Effector memory CD8-positive, alpha-beta T cell (primary cell): ENCODE measurements at places on chromosomes 12 and 14.

DNA sequence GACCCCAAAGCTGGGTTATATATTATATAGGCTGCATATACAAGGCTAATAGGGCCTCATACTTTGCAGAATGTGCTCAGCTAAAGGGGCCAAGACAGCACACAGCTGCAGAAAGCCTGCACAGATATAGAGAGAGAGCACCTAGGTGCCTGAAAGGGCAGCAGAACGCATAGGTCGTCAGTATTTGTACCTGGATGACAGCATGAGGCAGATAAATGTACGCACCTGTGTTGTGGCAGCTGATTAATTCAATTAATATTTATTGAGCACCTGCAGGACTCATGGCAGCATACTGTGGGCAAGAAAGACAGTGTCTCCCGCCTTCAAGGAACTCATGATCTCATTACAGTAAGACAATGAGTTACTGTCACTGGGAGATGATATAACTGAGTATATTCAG is 33.4 kb downstream of the SPTB start:
- no peak for DNase-seq

- DNase-seq = no peak
Observed at GRCh38 chr12:51625370-51625769, 34.3 kb downstream of the SCN8A start.

GRCh38 chr12:32462908-32463307 is 63.5 kb downstream of the FGD4 start:
- DNase-seq = no peak

- DNase-seq = no peak
Observed at GRCh38 chr12:104498211-104498801, 41.6 kb downstream of the CHST11 start.

DNA sequence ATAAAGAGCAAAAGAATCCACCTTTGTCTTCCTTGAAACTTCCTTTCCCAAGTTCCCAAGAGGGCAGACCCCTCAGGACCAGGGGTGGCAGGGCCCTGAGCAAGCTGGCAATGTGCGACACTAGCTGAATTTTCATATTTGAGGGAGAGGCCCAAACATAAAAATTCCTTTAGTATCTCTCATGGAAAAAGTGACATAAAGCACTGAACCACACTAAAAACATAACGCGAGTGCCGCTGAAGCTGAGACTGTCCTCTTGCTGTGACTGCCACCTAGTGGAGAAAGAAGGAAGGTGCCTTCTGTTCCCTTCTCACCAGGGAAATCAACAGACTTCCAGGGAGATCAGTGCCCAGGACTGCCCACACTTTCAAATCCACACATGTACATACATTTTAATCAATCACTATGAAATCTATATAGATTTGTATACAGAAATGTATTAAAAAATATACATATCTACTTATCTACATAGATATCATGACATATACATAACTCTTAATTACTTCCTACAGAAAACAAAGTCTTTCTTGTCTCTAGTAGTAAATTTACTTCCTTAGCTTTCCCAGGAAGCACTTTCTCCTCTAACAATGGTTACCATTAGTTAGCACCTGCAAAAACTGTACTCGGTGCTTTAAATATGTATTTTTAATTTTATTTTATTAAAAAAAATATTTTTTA is 53.8 kb downstream of the SSH1 start:
- peak; percentile 69 for DNase-seq

DNA sequence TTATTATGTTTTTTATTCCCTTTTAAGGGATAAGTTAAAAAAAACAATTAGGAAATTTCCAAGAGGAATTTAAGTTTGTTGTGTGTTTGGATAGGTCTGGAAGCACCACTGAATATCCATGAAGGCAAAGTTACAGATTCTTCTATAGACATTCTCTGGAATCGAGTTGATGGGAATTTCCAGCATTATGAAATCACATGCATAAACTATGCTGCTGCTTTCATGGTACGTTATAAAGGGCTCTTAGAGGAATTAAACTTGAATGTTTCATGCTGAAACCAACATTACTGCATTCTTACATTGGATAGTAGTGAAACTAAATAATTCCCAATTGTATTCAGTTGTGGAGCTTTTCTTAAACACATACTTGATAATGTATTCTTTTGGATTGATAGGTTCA is 21.5 kb upstream of the PTPRQ start:
- DNase-seq = no peak

- no peak for DNase-seq
Observed at GRCh38 chr12:123886258-123886657, 86.4 kb downstream of the CCDC92 start.

GRCh38 chr14:68554231-68554630 is 238.6 kb downstream of the ZFP36L1 start:
- DNase-seq = no peak

- DNase-seq = no peak
Observed at GRCh38 chr12:3795492-3796133, 42.7 kb upstream of the CRACR2A start.

DNA sequence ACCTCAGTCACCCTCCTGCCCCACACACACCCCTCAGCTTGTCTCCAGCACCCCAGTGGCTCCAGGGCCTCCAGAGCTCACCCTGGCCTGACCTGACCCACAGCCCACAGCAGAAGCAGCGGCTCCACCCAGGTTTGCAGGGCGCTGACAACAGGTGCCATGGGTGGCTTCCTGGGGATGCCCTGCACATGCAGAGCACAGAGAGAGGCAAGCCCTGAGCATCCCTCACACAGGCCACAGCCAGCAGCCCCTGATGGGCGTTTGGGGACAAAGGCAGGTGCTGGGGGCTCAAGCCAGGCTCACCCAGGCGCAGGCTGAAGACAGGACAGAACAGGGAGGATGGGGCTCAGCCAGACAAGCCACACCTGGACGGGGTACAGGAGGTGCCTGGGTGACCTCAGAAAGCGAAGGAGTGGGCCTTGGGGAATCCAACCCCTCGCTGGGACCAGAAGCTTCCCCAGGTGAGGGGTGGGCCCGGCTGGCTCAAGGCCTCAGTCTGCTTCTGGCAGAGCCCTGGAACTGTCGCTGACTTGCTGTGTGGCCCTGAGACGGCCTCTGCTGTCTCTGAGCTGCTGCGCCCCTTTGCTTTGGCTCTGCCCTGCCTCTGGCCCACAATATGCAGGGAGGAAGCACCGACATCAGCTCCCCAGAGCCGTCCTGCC is 10.6 kb downstream of the ARL6IP4 start:
- DNase-seq = no peak

GRCh38 chr12:95882080-95882479 is 23.3 kb downstream of the SNRPF start:
- DNase-seq = no peak

GRCh38 chr12:29990971-29991370 is 207.2 kb upstream of the TMTC1 start:
- no peak for DNase-seq

- DNase-seq = no peak
Observed at GRCh38 chr12:8087666-8088065, 5.6 kb downstream of the NECAP1 start.

DNA sequence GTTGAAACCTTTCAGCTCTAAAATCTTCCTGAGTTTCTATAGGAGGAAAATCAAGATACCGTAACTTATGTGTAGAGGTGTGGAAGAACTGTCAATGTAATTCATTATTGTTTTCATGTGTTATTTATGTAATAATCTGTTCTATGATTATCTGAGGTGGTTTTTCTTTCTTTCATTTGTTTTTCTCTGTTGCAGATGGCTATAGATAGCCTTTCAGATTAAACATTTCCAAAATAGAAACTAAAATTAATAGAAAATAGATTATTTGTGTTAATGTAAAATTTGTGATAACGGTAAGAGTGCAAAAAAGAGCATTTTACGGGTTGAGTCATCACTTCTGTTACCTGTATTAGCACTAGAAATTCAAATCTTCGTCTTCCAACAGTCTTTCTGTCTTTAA is 128.8 kb downstream of the SYNE2 start:
- no peak for DNase-seq

DNA sequence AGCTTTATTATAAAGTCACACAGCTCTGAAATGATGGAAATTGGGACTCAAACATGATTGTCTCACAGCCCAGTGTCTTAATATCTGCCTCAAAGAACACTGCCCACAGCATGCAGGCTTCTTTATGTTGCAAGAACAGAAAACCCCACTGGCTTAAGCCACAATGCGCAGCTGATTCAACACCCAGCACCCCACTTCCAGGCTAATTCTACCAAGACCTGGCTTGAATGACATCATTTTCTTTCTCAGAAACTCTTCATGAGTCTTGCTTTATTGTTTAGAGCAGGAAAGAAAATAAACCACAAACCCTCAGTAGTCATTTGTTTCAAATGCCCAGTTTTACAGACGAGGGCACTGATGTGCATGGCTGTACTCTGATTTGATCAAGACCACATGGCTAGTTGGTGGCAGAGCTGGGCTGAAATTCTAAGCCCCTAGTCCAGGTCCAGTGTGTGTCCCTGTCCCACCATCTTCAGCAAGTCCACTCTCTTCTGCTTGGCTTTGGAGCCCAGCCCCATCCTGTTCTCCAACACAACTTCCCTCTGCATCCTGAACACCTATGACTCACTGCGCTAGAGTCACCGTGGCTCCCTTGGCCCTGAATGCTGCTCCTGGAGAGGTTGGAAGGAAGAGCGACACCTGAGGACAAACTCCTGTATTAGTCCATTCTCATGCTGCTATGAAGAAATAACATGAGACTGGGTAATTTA is 50.3 kb upstream of the SRSF5 start:
- peak; percentile 54 for DNase-seq

- peak; percentile 48 for DNase-seq
Observed at GRCh38 chr12:47721431-47721973, 3.8 kb downstream of the ENDOU start.

GRCh38 chr14:57485635-57486034 is 8.0 kb downstream of the CCDC198 start:
- no peak for DNase-seq

DNA sequence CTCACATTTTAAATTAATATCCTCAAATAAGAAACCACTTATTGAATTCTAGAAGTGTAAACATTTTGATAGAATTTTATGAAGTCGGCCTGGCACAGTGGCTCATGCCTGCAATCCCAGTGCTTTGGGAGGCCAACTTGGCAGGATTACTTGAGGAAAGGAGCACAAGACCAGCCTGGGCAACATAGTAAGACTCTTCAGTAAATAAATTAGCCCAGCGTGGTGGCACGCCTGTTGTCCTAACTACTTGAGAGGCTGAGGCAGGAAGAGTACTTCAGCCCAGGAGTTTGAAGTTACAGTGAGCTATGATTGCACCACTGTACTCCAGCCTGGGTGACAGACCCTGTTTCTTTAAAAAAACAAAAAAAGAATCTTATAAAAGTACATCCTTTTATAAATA is 8.9 kb upstream of the ZNF410 start:
- no peak for DNase-seq

DNA sequence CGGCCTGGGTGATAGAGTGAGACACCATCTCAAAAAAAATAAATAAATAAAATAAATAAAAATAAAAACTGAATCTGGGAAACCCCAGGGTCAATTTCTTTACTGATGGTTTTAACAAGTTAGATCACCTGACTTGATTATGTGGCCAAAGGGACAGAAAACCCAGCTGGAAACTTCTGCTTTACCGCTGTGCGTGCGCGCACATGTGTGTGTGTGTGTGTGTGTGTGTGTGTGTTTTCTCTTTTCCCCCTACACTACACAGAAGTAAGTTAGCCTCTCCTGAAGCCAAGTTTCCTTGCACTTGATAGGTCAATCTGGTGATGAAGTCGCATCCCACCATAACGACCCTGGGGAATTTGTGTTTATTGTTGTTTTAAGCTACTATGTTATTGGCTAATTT is 105.3 kb upstream of the AMN1 start:
- DNase-seq = no peak

GRCh38 chr12:108060067-108060466 is 69.0 kb upstream of the WSCD2 start:
- DNase-seq = no peak

DNA sequence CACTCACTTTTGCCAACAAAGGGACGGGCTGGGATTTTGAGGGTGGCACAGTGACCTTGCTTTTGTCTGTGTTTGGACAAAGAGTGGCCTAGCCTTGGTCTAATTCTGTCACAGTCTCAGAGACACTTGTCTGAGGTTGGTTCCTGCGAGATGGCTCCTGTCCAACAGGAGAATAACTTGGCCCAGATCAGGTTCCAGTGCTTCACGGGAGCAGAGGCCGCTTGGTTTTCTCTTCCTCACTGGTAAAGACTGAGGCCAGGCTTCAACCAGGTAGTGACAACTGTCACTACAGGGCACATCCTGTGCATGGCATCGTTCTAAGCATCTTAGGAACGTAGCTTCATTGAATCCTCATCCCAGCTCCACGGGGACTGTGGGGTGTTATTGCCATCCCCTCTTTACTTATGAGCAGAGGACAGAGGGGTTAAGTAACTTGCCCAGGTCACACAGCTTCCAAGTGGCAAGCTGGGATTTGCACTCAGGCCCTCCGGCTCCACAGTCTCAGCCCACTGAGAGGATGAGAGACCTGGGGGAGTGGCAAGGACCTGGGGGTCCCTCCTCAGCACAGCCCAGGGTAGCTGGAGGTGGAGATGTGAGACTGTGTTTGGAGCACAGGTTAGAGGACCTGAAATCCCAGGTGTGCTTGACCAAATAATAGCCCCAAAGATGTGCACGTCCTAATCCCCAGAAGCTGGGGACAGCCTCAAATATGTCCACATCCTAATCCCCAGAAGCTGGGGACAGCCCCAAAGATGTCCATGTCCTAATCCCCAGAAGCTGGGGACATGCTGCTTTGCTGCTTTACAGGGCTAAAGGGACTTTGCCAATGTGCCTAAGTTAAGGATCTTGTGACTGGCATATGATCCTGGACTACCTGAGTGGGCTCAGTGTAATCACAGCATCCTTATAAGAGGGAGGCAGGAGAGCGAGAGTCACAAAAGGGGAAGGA is 179.2 kb upstream of the RTL1 start:
- DNase-seq = no peak

DNA sequence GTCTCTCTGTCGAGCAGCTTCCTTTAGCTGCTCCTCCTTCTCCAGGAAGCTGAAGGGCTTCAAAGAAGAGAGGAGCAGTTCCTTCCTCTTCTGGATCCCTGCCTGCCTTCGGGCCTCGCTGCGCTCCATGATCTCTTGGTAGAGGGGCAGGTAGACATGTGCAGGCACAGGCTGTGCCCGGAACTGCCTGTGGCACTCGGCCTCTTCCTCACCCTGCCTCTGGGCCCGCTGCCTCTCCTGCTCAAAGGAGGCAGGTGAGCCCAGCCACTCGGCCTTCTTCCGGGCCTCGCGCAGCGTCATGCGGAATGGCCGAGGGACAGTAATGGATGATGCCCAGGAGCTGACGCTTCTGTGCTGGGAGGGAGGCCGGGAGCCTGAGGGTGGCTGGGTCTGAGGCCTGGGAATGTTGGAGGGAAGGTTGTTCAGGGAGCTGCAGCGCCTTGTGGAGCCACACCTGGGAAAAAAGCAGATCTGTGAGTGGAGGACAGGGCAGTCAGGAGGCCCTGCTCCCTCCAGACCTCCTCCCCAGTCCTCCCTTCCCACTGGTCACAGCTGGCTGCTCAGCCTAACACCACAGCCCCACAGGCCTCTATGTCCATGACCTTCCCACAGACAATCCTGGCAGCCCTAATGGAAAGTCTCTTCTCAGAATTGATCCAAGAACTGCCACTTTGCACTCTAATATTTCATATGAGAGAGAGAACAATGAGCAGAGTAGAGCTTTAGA is 5.3 kb downstream of the FAM161B start:
- DNase-seq = no peak

GRCh38 chr14:101219896-101220703 is 316.6 kb upstream of the RTL1 start:
- no peak for DNase-seq
